ENCODE measurements at places on chromosomes 4 and X.

GRCh38 chr4:145496292-145496691 lies 14.6 kb downstream of the SMAD1 start:
- DNase-seq, result no peak

DNA sequence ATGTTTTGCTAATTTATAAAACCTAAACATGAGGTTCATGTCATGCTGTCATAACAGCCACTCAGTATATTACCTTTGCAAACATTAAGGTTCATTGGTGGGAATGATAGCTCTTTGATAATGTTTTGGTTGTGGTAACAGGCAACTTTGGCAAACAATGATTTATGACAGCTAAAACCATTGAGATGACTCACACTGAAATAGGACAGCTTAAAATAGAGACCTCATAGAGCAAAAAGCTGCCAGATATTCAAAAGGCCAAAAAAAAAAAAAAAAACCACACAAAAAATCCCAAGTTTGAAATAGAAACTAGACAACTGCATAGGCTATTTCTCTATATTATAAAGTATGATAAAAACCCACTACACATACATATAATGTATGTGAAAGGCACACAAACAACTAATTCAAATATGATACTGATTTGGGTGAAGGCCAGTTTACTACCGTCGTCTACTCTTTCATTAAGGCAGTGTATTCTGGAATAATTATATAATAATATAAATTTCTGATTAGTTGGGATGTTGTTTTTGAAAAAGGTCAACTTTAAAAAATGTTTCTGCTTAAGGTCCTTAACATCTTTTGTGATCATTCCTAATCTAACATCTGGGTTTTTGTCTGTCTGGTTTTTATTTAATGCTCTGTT lies 646.0 kb upstream of the PITX2 start:
- no peak for DNase-seq

DNA sequence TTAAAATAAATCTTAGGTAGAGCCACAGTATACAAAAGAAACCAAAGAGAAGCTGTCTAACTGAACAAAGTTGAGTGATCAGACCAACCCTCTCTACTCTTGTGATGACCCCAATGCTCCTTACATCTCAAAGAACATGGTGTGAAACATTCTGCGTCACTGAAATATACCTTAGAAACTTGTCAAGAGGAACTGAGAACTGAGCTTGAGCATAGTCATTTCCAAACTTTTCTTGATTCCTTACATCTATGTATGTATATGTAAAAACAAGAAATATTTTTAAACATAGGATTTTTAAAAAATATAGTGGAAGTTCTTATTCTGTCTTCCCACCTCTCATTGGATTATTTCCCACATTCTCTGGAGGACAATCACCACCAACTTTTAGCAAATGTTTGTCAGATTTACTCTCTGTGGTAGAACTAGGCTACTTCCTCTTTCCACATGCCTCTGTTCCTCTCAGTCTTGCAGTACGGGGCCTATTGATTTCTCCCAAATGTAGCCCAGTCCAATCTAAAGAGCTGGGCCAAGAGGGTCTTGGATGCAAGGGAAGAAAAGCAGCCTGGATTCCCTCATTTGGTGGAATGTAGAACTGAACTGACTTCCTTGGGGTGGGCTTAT lies 98.2 kb upstream of the HHIP start:
- DNase-seq, result no peak

DNA sequence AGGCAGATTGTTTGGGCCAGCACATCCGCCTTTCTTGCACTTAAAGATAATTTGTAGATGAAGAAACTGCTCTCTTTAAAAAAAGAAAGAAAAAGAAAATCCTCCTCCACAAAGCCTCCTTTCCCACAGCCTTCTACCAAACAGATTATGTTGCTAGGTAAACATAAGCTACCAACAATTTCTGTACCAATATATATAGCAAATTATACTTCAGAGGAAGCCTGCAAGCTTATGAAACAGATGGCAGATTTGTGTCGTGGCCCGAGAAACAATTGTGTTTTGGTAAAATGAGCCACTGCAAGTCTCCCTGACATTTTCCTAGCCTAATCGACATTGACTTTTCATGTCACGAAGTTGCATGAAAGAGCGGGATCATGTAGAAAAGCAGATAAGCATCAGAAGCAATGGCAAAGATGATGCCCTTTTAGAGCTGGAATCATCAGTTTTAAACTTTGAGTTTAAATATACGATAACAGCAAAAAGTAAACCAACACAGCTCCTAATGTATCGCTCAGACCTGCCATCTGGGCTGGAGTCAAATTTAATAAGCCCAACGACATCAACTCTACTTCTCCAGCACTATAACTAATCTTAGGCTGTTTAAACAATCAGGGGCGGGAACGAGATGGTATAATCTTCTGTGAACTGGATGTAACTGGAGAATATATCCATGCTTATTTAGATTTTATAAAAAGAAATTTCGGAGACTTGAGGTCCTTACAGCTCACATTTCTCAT lies 94.9 kb upstream of the PLAC1 start:
- no peak for DNase-seq

DNA sequence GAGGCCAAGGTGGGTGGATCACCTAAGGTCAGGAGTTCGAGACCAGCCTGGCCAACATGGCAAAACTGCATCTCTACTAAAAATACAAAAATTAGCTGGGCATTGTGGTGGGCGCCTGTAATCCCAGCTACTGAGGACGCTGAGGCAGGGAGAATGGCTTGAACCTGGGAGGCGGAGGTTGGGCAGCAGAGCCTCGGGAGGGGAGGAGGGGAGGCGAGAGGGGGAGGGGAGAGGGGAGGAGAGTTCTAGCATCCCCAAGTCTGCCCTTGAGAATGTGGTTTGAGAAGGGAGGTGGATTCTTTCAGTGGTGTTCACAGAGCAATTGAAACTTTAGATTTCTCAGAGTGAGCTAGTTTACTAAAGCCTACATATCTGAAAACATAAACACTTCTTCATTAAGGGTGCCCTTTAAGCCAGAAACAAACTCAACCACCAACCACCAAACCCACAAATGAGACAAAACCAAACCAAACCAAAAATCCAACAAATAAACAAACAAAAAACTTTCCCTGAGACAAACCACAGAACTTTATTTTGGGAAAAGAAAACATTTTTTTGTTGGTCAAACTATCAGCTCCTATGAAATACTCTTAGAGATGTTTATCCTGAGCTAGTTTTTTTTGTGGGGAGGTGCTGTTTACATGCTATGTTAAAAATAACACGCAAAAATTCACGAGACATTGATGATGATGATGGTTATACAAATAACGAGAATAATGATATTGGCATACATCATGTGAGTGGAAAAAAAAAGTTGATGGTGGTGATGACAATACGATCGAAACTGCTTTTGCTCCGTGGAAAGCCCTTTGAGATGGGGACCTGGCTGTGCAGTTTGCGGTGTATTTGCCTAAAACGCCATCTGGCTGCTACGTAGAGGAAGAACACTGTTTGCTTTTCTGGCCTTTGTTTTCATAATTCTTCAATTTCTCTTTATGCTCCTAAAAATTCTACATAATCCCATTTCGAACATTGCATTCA lies 98.2 kb upstream of the PRKX start:
- peak; percentile 33 for DNase-seq

DNA sequence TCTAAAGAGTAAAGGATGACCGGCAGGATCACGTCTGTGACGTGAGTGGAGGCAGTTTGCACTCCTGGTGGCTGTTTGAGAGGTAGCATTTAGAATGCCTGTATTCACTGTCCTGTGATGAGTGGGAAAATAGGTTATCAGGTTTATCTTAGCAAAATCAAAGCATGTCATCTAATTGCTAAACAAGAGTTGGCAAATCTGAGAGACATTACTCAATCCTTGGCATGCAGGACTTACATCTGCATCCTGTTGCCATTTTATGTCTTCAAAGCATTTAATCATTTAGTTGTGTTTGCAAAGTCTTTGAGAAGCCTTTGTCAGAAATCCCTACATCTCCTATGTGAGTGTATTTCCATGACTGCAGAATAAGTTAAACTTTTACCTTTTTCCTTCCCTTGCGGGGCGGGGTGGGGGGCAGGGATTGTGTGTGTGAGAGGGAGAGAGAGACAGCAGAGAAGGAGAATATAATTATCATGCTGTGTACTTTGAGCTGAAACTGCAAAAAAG lies 41.4 kb upstream of the MSANTD1 start:
- DNase-seq, result no peak

DNA sequence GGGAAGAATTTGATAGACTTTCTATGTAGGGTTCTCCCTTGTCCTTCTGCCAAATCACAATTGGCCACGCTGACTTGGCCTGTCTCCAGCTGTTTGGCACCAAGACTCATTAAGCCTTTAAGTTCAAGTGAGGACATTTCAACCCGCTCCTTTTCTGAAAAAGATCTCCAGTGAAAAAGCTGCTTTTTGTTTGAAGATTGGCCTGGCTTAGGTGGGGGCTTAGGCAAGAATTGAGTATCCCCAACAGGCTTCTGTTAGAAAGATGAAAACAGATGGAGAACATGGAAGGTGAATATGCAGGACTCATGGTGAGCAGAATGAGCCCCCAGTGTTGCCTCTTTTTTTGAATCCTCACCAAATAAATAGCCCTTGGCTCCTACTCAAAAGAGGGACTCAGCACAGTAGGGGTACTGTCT lies 28.5 kb upstream of the LIMCH1 start:
- no peak for DNase-seq

GRCh38 chrX:120485315-120485637 lies 16.2 kb upstream of the LAMP2 start:
- DNase-seq, result no peak

GRCh38 chr4:82508806-82509428 lies 52.9 kb downstream of the TMEM150C start:
- no peak for DNase-seq

- DNase-seq, result no peak
Observed at GRCh38 chr4:138707746-138708677, 307.6 kb upstream of the NOCT start.

- DNase-seq, result no peak
Observed at GRCh38 chr4:31037703-31038102, 317.5 kb downstream of the PCDH7 start.

GRCh38 chrX:136933611-136934145 lies 53.2 kb upstream of the RBMX start:
- no peak for DNase-seq

DNA sequence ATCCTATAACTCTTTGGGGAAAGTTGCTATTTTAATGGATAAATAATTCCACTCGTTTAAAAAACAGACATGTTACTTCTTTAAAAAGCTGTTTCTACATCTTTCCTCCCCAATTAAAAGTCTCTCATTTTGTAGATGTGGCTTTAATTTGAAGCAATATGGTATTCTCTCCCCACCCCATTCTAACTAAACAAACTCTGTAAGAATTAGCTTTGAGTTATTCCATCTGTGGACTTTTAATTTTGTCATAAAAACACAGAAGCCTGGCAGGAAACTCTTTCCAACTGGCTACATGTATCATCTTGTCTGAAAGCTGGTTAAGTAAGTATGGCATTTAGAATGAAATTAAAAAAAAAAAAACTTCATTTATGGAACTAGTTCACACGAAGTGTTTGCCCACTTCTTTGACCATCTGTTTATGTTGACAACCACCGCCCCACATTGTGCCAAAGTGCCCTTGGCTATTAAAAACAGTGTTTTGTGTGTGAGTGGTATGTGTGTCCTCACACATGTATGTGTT lies 140.3 kb downstream of the NAA11 start:
- no peak for DNase-seq

- no peak for DNase-seq
Observed at GRCh38 chr4:25770847-25771246, 91.9 kb downstream of the SEL1L3 start.

DNA sequence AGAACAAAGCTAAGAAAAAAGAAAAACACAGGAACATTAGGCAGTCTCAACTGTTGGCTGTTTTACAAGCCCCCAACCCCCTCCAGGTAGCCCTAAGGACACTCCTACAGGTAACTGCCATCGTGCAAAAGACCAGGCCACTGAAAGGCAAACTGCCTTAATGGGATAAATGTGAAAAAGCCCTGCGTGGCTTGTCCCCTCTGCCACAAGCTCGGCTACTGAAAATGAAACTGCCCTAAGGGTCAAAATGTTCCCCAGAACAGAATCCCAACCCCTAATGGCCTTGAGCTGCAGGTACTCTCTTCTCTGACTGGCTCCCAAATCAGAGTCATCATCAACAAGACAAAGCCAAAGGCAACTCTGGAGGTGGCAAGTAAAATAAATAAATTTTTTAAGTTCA lies 84.8 kb downstream of the MSN start:
- no peak for DNase-seq

GRCh38 chr4:185573651-185574199 lies 38.4 kb upstream of the PDLIM3 start:
- no peak for DNase-seq

GRCh38 chr4:105451346-105451745 lies 22.5 kb downstream of the PPA2 start:
- DNase-seq, result no peak

DNA sequence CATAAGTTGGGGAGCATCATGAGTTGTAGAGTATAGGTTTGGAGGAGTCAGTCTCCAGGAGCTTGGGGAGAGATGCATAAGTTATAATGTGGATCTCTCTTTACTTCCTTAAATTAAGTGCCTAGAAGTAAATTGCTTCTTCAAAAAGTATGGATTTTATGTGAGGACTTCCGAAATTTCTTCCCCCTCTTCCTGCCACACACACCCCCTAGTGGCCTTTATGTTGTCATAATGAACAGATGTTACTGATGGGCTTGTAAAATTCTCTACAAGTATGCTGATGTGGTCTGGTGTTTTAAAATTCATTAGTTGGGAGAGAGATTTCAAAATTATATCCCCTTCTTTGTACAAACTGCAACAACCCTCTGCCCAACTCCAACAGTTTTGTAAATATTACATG lies 2.3 kb upstream of the METTL14 start:
- no peak for DNase-seq

DNA sequence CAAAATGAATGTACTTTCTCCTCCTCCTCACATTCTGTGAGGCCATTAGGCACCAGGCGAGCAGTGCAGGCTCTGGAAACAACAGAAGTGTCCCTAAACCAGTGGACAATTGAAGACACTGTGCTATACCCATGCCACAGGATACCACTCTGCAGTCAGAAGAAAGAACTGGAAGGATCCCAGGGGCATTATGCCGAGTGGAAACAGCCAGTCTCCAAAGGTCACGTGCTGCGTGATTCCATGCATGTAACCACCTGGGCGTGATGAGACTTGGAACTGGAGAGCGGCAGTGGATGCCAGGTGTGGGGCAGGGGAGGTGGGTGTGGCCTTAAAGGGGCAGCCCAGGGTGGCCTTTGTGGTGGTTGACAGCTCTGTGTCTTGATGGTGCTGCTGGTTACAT lies 139.4 kb downstream of the EVC2 start:
- no peak for DNase-seq

DNA sequence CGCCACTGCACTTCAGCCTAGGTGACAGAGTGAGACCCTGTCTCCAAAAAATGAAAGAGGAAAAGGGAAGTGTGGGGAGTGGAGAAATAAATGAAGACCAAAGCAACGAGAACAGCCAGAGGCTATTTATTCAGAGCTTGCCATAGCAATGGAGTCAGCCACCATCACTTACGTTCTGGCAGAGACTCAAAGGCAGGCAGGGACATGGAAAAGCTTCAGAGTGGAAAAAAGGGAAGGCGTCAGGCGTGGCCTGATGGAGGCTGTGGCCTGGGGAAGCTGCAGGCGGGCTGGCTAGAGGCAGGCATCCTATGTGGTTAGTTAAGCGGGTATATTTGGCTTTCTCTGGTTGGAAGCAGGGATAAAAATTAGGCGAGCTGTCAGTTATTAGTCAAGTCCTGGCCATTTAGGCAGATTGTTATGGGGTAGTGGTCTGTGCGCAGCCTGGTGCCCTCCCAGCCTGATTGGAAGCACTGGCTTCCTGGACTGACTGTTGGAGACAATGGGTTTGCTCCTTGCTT lies 73.3 kb downstream of the DCTD start:
- no peak for DNase-seq

- no peak for DNase-seq
Observed at GRCh38 chr4:609400-610050, 15.8 kb upstream of the PDE6B start.

GRCh38 chr4:72525938-72526337 lies 43.1 kb downstream of the ADAMTS3 start:
- no peak for DNase-seq
